ENCODE measurements at places on chromosomes 4 and X.

- DNase-seq: peak; percentile 24
Observed at GRCh38 chr4:158624889-158625478, 46.7 kb downstream of the C4orf46 start.

DNA sequence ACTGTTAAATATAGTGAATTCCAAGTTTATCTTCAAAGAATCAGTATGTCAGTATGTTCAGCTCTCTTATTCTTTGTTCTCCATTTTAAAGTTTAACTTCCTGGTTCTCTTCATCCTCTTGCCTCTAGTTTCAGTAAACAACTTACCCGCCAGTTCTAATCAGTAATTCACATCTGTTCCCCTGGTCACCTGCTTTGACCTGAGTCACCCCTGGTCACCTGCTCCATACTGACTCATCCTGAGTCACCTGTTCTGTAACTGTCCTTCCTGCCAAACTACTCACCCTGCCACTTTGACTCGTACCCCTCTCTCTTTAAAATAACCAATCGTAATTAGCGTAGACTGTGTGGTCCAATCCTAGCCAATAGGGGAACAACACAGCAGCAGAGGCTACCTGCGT, 992.7 kb upstream of the HS3ST1 start:
- no peak for DNase-seq

- DNase-seq: no peak
Observed at GRCh38 chrX:153164733-153165132, 14.4 kb upstream of the MAGEA1 start.

DNA sequence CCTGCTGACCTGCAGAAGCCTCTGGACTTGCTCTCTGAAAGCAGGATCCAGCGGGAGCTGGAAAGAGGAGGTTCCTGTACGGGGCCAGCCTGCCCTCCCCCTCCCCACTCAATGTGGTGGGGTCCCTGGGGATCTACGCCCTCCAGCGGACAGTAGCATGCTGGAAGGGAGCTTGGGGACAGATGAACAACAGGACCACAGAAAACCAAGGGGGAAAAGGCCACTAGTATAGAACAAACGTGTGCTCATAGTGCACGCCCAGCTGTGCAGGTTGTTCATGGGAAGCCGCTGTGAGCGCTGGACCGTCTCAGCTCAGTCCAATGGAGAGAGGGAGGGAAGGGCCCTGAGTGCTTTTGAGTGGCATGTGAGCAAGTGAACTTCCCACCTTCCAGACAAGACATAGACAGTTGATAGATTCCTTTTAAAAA, 15.8 kb downstream of the HMX1 start:
- DNase-seq: no peak

GRCh38 chr4:15878011-15878410, 60.5 kb downstream of the FGFBP1 start:
- no peak for DNase-seq

DNA sequence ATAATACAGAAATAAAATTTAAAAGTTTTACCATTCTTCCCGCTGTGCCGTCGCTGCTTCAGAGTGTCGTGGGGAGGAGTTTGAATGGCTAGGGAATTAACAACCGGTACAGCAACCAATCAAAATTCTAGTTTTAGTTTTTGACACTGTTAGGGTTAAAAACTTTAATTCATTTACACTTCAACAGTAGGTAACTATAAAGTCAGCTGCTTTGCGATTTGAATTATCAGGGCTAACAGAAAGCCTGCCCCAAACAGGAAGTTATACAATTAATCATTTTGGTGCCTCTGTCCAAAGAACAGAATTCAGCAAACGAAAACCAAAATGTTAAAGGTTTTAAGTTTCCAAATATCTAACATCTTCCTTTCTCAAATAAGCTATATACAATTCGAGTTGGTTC, 2.3 kb downstream of the HNRNPD start:
- DNase-seq: no peak

DNA sequence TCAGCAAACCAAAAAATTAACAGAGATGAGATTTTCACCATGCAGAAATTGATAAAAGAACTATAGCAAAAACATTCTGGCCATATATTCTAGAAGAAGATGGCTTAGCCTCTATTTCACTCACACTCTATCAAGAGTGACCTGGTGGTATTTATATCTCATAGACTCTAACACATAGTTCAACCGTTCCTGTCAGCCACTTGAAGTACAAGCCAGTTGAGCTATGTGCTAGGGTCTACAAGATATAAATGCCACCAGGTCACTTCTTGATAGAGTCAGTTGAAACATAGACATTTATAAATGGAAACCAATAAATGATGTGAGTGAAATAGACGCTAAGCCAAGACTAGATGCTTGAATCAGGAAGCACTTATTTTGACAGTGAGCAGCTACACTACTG, 836.7 kb upstream of the EPHA5 start:
- DNase-seq: no peak

DNA sequence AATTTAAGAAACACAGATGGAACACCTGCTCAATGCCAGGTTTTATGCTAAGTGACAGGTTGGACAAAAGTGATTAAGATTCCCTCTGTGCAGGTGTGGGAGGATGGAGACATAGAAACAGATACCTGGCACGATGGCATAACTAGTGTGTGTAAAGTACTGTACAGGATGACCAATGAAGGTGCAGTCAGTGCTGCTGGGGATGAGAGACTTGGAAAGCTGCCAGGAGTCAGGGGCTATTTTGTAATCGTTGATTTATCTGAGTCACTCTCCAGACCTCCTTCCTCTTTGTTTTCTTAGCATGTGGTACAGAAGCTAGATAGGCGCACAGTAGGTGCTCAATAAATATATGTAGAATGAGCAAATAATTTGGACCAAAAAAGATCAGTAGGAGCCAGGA, 58.2 kb downstream of the CWH43 start:
- DNase-seq: peak; percentile 2

DNA sequence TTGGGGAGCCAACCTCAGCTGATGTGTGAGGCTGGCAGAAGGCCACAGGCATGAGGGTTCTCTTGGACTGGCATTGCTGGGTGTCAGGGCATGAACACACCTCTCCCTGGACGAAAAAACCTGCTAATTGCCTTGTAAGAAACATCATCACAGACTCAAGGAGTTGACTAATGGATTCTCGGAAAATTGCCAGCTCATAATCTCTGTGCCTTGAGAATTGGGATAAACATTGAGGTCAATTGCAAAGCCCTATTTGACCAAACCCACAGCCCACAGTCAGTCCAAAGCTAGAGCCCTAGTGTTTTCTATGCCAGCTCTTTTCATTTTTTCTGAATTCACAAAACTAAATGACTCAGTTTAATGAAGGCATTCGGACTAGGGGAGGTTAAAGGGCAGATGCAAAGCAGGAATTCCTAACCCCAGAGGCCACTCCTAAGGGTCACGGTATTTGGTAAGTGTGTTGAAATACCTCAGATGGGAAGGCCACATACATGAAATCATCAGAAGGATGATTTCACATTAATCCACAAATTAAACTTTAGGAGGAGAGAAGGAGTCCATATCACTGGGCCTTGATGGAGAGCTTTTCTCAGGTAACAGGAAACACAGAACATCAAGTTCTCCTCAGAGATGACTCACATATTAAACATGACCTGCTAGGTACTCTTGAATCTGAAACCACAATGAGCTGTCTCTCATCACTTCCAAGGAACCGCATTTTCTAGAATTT, 39.0 kb upstream of the RASL11B start:
- DNase-seq: peak; percentile 99

DNA sequence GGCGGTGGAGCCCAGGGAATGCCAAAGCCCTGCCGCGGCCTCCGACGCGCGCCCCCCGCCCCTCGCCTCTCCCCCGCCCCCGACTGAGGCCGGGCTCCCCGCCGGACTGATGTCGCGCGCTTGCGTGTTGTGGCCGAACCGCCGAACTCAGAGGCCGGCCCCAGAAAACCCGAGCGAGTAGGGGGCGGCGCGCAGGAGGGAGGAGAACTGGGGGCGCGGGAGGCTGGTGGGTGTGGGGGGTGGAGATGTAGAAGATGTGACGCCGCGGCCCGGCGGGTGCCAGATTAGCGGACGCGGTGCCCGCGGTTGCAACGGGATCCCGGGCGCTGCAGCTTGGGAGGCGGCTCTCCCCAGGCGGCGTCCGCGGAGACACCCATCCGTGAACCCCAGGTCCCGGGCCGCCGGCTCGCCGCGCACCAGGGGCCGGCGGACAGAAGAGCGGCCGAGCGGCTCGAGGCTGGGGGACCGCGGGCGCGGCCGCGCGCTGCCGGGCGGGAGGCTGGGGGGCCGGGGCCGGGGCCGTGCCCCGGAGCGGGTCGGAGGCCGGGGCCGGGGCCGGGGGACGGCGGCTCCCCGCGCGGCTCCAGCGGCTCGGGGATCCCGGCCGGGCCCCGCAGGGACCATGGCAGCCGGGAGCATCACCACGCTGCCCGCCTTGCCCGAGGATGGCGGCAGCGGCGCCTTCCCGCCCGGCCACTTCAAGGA, at the start of gene FGF2:
TSS of gene FGF2 (plus strand) at position 279 of the 705 bp plus-strand sequence. CDS start at position 623, 344 bp downstream.
- DNase-seq: peak; percentile 83

- DNase-seq: no peak
Observed at GRCh38 chrX:66221856-66222255, 57.8 kb downstream of the HEPH start.

DNA sequence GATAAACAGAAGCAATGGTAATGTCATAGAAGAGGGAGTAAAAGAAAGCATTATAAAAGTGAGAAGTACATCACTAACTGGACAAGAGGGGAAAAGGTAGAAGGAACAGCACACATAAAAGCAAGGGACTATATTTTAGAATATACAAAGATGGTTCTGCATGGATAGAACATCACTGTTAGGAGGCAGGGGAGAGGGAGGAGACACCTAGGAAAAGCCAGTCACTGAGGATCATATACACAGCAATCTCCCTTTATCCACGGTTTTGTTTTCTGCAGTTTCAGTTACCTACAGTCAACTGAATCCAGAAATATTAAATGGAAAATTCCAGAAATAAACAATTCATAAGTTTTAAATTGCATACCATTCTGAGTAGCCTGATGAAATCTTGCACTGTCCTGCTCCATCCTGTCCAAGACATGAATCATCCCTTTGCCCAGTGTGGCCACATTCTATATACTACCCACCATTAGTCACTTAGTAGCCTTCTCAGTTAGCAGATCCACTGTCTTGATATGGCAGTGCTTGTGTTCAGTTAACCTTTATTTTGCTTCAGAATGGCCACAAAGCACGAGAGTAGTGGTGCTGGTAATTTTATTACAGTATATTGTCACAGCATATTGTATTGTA, 74.2 kb downstream of the PPA2 start:
- peak; percentile 63 for DNase-seq

DNA sequence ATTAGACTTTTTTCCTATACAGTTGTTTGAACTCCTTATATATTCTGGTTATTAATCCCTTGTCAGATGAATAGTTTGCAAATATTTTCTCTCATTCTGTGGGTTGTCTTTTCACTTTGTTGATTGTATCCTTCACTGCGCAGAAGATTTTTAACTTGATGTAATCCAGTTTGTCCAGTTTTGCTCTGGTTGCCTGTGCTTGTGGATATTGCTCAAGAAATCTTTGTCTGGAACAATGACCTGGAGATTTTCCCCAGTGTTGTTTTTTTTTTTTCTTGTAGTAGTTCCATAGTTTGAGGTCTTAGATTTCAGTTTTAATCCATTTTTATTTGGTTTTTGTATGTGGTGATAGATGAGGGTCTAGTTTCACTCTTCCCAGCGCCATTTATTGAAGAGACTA, 289.8 kb upstream of the SPOCK3 start:
- no peak for DNase-seq

DNA sequence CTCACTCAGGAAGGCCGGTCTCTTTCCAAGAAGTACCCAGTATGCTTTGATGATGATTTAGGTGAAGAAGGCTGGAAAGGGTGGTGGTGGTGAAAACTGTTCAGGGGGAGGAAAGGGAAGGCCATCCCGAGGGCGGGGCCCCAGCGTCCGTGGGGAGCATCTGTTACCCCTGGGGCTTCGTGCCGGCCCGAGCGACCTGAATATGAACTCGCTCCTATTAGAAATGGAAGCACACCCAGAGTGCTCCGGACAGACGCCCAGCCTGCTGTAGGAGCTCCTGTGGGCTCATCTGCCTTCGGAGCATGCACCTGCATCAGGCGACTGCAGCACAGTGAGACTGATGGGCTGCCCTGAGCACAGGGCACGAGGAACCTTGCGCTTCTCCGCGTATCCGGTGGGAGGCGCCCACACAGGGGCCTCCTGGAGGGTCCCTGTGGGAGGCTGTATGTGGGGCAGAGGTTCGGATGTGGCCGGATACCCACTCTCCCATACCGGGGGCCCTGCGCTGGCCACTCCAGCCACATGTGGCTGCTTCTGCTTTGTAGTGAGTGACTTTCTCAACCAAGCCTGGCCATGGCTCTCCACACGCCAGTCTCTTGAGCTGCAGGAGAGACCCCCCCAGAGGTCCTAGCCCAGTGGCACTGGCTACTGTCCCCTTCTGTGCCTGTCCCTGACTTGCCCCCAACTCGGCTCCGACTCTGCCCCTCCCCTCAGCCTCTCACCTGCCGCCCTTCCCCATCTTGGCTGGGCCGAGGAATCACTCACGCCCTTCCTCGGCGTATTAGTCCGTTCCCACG, 36.7 kb downstream of the FGFRL1 start:
- no peak for DNase-seq

DNA sequence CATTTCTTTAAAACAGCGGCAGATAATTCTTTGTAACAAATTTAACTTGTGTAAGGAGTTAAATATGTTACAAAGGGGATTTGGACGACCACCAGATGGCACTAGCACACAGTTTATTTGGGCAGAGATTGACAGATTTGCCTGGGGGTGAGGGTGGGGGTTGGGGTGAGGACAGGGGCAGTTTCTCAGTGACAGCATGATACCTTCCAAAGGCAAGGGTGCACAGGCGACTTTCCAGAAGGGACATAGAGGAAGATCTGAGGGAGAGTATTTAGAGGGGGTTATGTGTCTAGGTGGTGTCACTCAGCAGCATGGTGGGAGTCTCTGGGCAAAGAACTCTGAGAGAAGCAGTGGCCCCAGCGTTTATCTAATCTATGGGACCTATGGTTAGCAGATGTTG, 9.6 kb upstream of the TMA16 start:
- peak; percentile 35 for DNase-seq

DNA sequence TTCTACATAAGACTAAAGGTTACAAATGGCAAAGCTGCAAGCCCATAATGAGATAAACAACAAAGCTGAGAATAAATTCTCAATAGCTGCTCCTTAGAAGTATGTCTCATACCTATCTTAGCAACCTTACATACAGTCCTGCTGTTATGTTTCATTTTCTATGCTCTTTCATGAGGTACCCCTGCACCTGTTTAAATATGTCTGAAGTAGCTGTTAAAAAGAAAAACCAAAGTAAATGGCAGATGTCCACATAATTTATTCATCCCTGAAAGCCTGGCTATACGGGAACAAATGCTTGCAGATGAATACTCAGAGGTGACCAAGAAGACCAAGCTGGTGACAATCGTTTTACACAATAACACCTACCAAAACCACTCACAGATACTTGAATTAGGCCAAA, 22.5 kb downstream of the PPA2 start:
- no peak for DNase-seq

DNA sequence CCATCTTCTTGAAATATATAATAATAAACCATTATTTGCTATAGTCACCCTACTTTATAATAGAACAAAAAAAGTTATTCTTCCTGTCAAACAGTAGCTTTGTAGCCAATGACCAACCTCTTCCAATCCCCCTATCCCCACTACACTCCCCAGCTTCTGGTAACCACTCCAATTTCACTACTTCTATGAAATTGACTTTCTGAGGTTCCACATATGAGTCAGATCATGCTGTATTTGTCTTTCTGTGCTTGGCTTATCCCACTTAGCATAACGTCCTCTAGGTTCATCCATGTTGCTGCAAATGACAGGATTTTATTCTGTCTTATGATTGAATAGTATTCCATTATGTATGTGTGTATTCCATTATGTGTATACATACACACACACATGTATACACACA, 809.7 kb upstream of the NDST4 start:
- DNase-seq: no peak

GRCh38 chr4:112370466-112370865, 73.3 kb downstream of the ALPK1 start:
- DNase-seq: no peak
